ENCODE measurements at places on chromosomes 5 and 9.

DNA sequence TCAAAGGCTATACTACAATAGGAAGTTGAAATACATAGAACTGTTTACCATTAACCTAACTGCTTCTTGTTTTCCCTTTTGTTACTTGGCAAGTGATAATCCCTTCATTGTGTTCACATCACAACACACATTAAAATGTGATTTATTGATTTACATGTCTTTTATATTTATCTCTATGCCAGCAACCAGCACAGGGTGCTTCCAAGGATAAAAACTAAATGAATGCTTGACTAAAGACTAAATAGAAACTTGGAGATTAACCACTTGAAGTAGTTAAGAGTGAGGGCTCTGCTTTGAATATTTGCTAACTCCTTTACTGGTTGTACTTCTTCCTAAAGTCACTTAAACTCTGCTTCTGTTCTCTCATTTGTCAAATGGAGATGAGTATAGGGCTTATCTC, 1730.6 kb downstream of the EFNA5 start:
- no peak for DNase-seq

DNA sequence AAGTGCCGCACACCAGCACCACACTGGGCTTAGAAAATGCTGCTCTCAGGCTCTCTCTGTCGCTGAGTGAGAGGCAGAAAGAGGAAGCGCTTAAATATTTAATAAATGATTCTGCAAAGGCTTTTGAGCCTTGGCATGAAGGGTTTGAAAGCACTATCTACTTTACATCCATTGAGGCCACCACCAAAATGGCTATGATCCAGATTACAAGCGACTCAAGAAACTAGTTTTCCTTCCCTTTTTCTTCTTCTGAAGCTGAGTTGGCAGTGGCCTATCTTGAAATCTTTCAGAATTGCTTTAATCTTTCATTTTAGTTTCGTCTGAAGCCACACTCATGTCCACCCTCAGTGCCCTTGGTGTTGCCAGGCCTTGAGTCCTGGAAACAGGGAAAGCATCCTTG, 59.5 kb downstream of the EBF1 start:
- DNase-seq: no peak

GRCh38 chr5:1019001-1019905, 10.7 kb downstream of the NKD2 start:
- DNase-seq: no peak

DNA sequence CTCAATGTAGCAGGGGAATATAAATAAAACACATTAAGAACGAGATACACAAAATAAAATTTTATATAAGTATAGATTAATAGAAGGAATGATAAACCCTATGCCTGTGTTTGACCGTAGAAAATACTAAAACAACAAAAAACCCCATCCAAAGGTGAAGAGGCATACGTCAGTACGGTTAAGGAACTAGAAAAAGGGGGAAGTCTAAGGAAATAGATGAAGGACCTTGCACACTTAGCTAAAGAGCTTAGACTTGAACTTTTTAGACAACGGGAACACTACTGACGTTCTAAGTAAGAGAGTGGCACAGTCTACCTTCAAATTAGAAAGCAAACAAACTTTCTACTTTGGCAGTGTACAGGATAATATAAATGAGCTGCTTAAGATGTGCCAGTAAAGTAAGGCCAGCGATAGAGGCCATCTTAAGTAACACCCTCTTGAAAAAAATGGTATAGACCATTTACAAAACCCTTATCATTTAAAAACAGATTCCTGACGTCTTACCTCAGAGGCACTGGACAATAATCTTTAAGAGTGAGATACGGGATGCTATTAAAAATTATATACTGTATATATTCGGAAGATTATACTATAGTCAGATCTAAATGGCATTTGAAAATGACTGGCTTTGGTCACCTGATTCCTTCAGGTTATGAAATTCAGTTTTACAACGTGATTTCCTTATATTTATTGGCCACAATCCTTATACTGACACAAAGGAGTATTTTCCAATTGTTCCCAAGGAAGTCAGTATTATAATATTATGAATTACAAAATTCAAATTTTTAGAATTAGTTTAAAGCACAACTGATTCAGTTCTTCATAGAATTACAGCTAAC, 8.5 kb downstream of the PANK3 start:
- no peak for DNase-seq

GRCh38 chr5:155530046-155530445, 516.5 kb downstream of the KIF4B start:
- no peak for DNase-seq

GRCh38 chr9:78967596-78968217, 604.1 kb upstream of the TLE4 start:
- DNase-seq: no peak

- DNase-seq: no peak
Observed at GRCh38 chr5:172902497-172903472, 56.4 kb upstream of the RPL26L1 start.

- no peak for DNase-seq
Observed at GRCh38 chr5:2651116-2651515, 100.4 kb downstream of the IRX2 start.

DNA sequence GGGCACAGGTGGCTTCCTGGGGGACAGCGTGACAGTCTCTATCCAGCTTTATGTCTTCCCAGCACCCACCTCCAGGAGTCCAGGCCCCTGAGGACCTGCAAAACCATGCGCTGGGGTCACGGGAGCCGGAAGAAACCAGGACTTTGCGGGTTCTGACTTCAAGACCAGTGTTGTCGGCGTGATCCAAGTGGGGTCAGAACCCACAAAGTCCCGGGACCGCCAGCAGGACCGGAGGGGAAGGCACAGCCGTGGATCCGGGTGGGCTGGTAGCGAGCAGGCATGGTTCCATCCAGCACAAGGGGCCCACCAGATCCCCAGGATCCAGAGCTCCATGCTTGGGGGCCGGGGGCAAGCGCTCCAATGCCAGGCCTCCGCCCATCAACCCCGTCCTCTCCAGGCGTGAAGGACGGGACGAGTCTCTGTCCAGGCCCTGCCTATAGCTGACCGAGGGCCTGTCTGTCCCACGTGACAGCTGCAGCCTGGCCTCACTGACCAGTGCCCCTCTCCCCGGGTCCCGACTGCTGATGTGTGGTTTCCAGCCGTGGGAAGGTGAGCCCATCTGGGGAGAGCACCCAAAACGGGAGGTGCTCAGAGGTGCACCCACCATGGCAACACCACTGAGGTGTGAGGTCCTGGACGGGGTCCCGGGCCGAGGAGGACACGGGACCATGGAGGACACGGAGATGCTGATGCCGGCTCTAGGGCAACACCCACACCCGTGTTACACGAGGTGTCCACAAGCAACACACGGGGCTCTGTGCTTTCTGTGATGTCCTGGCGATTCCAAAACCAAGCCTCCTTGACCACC, 48.9 kb downstream of the SLC12A7 start:
- no peak for DNase-seq

GRCh38 chr5:95725071-95725820, 5.9 kb upstream of the RHOBTB3 start:
- no peak for DNase-seq

GRCh38 chr5:82424211-82424610, 146.1 kb upstream of the RPS23 start:
- no peak for DNase-seq

GRCh38 chr5:56737951-56738606, 77.3 kb upstream of the MAP3K1 start:
- DNase-seq: no peak

DNA sequence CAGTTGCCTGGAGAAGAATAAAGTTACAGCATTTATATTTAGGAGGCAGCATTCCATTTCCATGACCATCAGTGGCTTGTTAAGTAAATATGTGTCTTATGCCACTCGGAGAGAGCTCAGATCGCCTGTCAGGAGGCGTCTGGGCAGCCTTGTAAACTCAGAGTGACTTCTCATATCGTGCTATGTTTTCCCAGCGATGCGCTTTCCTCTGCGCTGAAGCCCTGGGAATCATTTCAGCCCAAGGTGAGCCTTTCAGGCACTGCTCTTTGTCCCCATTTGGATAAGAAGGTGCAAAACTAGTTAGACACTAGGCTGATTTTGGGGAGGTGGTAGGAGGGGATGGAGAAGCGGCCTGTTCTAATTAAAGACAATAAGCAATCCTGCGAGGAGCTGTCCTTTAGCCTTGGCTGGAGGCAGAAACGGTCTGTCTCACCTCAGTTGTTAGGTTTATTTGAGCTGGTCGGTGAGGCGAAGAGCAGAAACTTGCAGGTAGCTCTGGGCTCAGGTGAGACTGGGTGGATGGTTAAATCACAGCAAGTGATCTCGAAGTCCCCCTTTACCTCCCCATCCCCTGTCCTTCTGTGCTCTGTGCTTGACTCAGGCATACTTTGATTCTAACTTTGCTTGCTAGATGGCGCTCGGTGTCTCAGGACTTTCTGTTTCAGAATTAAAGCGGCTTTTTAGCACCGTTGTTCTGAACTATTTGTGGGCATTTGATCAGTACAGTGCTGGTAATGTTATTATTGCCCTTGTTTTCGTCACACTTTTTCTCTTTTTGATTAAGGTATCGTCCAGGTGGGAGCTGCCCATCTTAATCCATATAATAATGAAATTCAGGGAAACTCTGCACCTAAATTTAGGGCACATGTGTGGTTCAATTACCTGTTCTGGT, 24.6 kb downstream of the NR2F1 start:
- DNase-seq: no peak

DNA sequence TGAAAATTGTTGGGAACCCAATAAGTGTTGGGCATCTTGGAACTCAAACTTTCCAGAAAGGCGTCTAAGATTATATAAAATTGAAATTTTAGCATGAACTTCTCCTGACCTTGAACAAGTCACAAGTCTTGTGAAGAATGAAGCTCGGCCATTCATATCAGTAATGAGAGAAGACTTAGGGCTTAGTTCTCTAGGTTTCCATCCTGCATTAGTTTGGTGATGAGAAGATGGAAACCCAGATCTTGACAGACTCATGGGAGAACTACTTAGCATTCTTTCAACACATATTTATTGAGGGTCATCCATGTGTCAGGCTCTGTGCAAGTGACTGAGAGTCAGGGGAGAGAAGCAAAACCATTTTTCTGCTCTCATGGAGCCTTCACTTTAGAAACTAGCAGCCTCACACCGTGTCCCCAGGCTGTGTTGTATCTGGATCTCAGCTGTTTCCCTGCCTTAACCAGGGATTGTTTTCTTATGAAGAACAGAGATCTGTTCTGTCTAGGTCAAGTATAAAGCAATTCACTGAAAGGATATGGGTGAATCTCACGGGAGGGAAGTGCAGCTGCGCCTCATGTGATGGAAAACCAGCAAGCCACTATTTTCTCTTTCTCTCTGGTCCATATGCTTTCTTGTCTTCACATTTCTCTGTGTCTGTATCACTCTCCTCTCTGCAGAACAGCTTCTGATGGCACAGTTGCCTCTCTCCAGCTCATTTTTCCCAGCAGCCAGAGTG, 3.4 kb downstream of the GARNL3 start:
- no peak for DNase-seq

GRCh38 chr5:144088206-144089064, 82.0 kb downstream of the YIPF5 start:
- DNase-seq: no peak

DNA sequence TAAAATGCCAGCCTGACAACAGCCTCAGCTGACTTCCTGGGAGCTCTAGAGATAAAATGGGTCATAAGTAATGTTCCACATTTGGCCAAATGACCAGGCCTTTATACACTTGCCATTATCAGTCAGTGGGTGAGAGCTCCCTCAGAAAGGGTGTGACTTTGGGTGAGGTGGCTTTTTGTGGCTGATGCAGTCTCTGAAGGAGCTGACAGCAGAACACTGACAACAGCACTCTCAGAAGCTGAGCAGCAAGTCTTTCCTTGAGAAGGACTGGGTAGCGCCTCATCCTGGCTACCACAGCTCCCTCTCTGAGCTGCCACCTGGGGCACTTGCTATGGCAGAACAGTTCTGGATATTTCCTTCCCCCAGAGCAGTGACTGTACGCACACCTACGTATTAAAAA, 22.0 kb upstream of the GNAQ start:
- DNase-seq: no peak

DNA sequence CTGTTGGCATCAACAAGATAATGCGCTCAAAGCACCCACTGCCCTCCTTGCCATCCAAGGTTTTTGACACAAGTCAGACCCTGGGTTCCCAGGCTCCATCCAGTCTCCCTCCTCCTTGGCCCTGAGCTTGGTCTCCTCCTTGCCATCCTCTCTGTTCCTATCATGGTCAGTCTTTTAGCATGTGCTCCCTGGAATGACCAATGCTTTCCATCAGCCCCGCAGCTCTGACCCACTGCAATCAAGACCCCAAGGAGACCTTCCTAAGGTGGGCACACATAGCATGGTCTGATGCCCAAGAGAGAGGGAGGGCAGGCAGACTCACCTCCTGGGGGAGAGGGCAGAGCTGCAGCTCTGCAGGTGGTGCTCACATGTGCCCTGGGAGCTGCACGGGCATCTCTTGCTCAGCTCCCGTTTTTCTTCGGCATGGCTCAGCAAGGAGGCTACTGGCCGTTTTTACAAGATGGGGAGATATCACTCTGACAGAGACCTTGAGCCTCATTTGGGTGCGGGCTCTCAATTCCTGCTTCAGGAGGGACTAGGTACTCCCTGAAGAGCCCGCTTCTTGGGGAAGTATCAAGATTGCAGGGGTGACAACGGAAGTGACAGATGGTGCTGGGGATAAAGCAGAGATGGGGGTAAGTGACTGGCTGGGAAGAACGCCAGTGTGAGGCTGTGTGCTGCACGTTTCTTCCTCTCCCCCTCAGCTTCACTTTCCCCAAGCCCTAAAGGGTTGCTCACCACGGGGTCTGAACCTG, 3.3 kb downstream of the SEPTIN8 start:
- no peak for DNase-seq

DNA sequence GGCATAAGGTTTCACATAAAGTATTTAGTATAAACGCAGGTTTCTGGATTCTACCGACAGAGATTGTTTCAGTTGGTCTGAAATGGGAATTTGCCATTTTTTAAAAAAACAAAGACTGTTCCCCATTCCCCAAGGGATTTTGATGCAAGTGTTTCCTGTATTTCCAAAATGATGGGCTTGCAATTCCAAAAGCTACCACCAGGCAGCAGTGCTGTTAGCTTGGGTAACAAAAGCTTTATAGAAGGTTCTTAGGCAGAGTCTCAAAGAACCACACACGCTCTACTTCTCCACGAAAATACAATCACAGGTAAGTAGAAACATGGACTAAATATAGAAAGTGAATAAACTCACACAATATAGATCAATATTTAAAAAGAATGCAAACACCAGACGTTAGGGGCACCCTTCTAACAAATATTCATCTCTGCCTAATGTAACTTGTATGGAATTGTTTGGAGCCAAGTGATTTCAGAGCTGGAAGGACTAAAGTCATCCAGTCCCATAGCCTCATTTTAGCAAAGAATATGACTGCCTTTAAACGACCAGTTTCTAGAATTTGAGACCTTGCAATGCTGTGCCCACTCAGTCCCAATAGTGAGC, 154.3 kb downstream of the SPOCK1 start:
- peak; percentile 45 for DNase-seq

Measured in T-helper 2 cell (primary cell).